ENCODE measurements at places on chromosomes 2 and 18.

DNA sequence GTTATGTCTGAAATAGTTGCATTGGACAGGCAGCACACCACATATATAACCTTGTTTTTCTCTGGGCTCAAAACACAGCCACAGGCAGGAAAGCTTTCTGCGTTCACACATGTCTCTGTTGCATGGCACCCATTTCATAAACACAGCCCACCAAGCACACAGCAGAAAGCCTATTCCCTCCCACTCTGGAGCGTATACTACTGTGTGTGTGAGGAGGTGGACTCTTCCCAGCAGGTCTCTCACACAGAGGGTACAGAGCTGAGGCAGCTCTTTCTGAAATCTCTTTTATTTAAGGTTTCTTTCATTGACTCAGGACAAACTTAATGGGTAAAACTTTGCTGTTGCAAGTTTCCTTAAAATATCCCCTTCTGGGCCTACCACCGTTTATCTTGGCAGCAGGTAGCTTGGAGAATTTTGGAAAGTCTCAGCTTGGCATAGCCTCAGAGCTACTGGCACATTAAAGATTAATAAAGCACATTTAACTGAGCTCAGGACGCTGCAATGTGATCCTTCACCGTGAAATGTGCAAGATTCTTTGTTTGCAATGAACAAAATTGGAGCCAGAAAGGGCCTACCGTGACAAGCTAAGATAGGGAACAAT lies 105.1 kb upstream of the NCKAP5 start:
- no peak for DNase-seq

DNA sequence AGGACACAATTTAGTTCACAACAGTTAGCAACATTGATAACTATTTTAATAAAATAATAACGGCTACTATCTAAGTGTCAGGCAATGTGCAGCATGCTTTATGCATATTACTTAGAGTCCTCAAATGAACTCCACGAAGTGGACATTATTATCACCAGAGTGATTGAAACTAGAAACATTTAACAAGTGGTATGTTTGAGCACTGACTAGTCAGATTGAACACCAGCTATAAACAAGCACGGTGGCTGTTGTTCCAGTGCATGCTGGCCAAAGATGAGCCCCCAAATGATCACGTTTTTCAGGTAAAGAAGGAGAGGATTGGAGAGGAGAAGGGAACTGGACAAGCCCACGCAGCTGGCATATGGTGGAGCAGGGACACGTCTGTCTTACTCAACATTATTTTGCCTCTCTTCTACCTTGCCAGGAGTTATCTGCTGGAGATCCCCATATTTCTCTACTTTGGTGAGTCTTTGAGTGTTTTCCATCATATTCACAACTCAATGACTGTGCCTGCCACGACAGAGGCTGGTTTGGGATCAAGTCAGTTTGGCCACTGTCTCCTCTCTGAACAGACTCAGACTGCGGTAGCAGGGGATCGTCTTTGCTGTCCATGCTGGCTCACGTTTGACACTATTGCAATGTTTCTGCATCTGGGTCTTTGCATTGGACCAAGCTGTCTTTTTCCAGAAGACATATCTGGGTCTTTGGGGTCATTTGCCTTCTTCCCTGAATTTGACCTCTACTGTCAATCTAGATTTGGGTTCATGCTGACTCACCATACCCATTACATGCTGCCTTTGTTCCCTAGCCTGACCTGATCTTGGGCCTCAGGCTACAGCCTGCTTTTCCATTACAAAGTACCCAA lies 66.0 kb upstream of the ACSL3 start:
- DNase-seq, result no peak

DNA sequence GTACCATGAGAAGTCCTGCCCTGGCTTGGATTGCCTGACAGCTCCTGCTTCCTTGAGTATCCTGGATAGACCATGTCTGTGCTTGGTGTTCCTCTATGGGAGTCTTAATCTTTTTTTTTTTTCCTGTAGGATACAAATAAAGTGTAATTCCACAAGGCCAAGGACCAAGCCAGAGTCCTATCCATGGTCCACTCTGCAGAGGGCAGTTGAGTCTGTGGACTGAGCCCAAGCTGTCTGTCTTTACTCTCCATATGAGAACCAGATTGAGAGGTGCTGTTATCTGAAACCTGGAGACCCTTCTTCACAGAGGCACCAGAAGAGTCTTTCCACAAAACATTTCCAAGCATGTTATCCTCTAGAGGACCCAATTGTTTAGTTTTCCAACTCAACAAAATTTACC lies 1.4 kb upstream of the KIF3C start:
- DNase-seq, result no peak

DNA sequence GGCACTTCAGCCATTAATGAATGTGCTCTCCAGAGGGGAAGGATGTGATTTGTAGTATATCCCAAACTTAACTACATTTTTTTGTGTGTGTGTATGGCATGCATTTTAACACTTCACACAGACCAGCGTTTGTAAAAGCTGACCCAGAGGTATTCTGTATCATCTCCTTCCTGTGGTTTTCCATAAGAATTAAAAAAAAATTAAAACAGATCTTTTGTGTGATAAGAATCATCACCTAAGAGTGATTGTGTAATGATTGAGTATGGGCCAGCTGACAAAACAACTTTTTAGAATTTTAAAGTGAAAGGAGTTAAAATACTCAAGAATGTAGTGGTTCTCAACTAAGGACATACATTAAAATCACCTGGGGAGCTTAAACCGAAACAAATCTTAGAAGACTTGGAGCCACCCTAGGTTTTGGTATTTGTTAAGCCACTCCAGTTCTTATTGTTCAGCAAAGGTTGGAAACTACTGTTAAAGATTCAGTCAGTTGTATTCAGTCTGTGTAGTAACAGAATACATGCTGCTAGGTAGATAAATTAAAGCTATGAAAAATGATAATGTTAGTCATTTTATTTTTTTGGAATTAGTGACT lies 120.1 kb downstream of the HAUS1 start:
- DNase-seq, result no peak

DNA sequence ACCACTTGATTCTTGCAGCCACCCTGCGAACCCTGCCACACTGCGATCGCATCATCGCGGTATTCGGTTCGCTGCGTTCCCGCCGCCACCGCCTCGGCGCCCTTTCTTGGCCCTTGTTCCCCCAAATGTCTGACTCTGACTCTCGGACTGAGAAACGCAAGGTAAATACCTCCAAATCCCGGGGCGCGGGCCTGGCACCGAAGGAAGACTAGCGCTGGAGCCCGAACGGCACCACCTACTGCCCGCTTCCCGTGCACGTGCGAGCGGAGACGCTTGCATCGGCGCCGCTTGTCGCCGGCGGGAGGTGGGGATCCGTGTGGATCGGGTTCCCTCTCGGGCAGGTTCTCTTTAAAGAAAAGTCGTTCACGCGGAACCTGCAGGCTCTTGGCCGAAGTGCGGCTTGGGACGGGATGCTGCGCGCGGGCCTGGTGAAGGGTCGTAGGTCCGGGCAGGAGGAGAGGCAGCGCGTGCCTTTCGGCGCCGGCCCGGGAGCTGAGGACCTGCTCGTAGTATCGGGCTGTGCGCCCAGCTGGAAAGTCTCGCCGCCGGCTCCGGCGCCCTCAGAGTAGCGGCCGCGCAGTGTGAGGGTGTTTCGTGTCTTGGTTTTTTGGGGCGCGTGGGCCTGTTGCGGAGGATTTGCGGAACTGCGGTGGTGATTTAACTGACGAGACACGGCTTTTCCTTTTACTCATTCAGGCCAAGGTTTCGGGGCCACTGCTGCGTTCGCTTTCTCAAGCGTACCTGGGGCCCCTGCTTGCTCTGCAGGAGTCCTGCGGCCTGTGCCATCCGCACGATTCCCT lies 514 bp downstream of the BCL2L11 start:
- DNase-seq, result peak; percentile 18

DNA sequence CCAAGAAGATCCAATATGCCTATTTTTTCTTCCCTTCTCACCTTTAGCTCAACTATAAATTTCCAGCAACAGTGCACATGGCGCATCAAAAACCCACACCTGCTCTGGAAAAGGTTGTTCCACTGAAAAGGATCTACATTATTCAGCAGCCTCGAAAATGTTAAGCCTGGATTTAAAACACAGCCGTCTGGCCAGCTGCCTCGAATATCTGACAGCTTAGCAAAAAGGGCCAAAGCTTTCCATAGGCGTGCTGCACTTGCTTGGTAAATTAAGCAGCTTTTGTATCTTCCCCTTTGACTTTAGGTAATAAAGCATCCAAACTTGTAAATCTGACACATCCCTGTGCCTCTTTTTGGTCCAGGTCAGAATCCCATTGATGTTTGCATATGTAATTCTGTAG lies 20.5 kb downstream of the DAPL1 start:
- no peak for DNase-seq

- no peak for DNase-seq
Observed at GRCh38 chr2:199902486-199903110, 8.5 kb upstream of the C2orf69 start.

- no peak for DNase-seq
Observed at GRCh38 chr2:149573760-149574159, 13.8 kb downstream of the MMADHC start.

- no peak for DNase-seq
Observed at GRCh38 chr2:187994464-187995331, 297.0 kb upstream of the GULP1 start.

GRCh38 chr2:98412751-98413458 lies 31.8 kb upstream of the INPP4A start:
- DNase-seq, result peak; percentile 46

DNA sequence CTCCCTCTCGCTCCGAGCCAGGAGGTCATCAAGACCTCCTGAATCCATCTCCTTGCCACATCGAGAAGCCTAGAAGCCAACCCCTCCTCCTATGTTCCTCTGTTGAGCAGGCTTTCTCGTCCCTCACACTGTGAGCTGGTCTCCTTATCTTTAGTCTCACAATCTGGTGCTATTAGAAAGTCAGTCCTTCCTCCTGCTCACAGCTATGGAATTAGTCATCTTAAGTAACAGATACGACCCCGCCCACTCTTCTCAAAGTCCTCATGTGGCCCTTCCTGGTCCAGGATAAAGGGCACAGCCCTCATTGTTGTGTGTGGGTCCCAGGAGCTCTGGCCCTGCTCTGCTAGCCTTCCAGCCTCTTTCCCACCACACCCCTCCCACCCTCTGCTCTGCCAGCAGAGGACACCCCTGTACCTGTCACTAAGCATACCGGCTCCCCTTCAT lies 41.4 kb upstream of the TRIB2 start:
- no peak for DNase-seq

- no peak for DNase-seq
Observed at GRCh38 chr2:101047075-101047766, 45.1 kb downstream of the RPL31 start.

DNA sequence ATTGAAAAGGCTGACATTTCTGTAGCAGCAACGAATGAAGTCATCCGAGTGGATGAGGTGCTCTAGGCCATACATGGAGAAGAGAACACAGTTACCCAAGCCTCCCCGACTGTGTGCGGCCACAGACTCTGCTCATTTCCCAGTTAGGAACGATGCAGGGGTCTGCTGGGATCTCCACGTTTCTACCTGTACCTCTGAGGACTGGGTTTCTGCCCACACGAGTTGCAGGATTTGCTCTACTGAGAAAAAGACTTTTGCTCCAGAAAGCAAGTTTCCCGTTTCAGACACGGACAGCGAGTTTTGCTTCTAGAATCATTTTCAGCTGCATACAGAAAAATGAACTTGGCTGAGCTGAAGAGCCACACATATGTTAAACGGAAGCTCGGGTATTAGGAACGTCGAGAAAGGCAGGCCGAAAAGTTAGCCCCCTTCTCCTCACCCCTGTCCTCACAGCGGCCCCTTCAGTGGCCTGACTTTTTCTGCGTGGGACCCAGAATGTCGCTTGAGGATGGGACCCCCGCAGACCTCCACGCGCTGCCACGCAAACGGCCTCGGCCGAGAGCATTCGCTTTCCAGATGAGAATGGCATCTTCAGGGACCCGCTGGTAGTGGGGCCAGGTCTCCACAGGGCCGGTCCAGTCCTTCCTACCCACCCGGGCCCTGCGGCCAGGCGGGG lies 582 bp upstream of the RAB31 start:
- no peak for DNase-seq

DNA sequence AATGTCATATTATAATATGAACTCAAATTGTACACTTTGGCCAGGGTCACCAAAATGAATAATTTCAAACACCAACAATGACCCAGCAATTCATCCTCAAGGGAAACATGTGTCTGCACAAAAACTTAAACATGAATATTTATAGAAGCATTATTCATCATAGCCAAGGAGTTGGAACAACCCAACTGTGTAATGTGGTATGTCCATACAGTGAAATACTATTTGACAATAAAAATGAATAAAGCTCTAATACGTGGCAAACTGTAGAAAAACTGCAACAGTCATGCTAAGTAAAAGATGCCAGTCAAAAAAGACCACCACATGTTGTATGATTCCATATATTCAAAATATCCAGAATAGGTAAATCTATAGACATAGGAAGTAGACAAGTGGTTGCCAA lies 294.6 kb upstream of the CCDC68 start:
- no peak for DNase-seq

DNA sequence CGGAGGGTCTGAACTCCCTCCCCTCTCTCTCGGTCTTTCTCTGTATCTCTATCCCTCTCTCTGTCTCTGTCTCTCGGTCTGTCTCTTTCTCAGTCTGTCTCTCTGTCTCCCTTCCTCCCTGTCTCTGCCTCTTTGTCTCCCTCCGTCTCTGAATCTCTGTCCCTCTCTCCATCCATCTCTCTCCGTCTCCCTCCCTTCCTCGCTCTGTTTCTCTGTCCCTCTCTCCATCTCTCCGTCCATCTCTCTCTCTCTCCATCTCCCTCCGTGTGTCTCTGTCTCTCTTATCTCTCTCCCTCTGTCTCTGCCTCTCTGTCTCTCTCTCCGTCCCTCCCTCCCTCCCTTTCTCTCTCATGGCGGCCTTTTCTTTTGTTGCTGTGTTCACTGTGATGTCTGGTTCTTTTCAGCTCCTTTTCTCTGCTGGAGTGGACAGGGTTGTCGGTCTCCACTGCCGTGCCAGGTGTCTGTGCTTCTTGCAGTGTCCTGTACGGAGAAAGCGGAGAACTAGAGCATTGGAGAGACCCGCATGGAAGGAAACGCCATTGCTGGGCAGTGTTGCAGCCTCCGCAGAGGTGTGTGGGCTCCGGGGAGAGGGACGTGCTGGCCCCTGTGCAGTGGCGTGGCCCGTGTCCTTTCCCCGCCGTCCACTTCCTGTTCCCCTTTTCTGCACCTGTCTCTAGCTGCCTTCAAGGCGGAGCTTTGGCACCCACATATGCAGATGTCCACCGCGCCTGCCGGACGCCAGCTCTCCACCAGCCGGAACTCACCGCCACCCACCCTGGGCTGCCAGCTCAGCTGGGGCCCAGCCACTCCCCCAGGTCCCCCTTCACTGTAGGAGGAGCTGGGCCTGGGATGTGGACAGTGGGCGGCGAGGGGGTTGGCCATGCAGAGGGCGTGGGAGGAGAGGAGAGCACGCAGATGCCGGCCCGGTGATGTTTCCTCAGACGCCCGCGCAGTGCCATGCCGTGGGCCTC lies 113.1 kb downstream of the NFATC1 start:
- DNase-seq, result no peak

- DNase-seq, result no peak
Observed at GRCh38 chr2:197369933-197370320, 59.3 kb upstream of the ANKRD44 start.
